ENCODE measurements at places on chromosomes 1 and 21. TPM values are rescaled to one million over a fixed set of nuclear protein-coding genes. Genes with fewer than 3 reads are reported as not detected.
A peak's percentile ranks its signal among the peaks of the same experiment; 100 is the strongest.

DNA sequence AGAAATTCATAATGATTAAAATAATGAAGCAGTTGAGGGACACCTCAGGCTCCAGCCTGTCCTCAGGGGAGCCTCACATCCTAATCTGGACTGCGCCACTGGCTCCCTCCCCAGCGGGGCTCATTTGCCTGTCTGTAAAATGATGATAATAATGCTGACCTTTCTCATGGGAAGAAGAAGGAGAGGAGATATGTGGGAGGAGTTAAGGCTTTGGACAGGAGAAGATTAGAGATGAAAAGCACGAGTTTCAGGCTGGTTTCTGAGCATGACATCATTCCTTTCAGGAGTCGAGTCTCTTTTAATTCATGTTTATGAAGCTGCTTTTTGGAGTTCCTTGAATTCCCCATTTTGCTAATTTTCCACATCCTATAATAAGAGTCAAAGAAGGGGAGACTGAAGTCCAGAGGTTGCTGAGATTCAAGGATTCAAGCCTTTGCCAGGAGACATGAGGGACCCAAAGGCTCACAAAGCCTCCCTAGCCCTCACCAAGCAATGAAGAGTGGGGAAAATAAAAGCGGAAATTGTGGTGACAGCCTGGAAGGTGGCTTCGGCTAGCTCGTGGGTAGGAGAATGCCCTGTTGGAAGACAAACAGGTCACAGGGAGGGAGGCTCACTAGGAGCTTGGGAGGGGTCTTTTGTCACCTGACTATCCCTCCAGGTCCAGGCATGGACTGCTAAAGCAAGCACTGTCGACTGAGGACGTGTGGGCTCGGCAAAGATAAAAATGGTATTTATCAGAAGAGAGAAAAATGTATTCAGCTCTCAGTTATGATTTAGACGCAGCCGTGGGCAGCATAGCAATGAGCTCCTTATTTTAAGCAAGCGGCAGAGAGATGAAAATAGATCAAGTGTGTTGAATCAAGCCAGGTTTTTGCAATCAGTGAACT lies 27.5 kb upstream of the STMN1 start:
- DNase-seq: no peak

LDLRAP1 gene
- total RNA-seq: 14.4 TPM

- no peak for DNase-seq
These were observed 45.9 kb upstream of the TNFSF4 start for GRCh38 chr1:173253046-173253445.

BSND gene
- total RNA-seq: not detected

DNA sequence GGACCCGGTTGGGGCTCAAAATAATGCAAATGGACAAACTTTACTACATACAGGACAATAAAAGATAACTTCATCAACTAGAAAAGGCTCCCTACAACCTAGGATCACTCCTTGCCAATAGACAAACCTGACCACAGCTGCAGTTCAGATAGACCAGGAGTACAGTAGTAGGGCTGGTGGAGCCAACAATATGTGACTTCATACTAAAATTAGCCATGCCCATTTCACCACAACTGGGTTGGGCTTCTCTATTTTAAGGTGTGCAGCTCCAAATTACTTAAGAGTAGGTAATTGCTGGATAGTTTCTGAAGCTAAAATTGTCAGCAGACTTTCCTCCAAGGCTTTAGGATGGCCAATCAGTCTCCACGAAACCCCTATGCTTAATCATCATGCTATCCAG lies 3.9 kb downstream of the DENND1B start:
- no peak for DNase-seq

- no peak for DNase-seq
These were observed 217.0 kb downstream of the S1PR1 start for GRCh38 chr1:101453844-101454243.

GRCh38 chr1:228120857-228121489 lies 11.9 kb upstream of the MRPL55 start:
- no peak for DNase-seq

CLCA1 gene
- 0.05 TPM for total RNA-seq

GRCh38 chr1:43821471-43821870 lies 112.1 kb upstream of the ARTN start:
- DNase-seq: no peak

CLDN19 gene
- not detected for total RNA-seq

DNA sequence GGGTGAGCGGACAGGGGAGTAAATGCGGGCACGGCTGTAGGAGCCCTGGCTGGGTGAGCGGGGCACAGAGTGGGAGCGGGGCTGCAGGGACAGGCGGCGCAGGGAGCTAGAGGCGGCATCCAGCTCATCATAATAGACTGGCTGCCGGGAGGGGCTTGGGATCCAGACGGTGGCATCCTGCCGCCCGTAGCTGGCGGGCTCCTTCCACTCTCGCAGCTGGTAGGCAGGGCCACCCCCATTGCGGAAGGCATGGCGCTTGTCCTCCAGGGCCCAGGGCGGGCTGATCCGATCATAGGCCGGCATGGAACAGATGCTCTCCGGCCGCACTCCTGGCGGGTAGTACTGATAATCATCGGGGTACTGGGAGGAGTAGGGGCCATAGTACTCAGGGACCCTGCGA lies 43.7 kb upstream of the GOLT1A start:
- no peak for DNase-seq

DNA sequence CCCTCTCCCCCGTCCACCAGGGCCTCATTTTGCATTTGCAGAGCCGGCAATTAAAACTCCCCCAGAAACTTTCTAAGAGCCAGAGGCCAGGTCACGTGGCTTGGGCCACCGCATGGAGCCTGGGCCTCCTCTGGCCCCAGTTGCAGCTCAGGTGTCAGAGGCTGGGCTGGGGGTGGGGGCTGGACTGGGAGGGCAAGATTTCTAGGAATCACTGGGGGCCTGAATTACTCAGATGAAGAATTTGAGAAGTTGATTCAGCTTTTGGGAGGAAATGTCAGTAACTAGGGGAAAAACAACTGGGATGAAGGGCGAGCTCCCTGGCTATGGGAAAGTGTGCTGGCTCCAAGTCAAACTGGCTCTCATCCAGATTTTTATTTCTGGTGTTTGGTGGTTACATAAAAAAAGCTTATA lies 151.0 kb downstream of the CDC7 start:
- peak; percentile 48 for DNase-seq

- DNase-seq: peak; percentile 22
These were observed 85.4 kb upstream of the TIAM1 start for GRCh38 chr21:31429506-31429905.

KRTAP19-3 gene
- not detected for total RNA-seq

DNA sequence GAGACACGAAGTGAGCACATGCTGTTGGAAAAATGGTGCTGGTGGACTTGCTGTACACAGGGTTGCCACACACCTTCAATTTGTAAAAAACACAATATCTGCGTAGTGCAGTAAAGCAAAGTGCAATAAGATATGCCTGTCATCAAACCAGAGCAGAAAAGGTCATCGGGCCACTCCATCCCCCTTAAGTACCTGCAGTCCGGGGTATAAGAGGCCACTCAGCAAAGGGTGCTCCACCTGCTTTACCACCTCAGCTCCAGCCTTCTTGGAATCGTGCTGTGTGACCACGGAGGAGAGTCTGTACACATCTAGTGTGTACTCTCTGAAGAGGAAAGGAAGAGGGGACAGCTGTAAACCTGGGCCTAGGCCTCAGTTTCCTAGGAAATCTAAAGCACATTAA lies 10.9 kb downstream of the YARS1 start:
- DNase-seq: no peak

GRCh38 chr21:42550817-42551216 lies 37.2 kb downstream of the SLC37A1 start:
- no peak for DNase-seq

Data from left ventricle myocardium inferior (tissue), 1 donor.